ENCODE measurements at places on chromosomes 2 and 18.

GRCh38 chr18:32257084-32257785, 67.4 kb downstream of the MEP1B start:
- DNase-seq, result no peak

DNA sequence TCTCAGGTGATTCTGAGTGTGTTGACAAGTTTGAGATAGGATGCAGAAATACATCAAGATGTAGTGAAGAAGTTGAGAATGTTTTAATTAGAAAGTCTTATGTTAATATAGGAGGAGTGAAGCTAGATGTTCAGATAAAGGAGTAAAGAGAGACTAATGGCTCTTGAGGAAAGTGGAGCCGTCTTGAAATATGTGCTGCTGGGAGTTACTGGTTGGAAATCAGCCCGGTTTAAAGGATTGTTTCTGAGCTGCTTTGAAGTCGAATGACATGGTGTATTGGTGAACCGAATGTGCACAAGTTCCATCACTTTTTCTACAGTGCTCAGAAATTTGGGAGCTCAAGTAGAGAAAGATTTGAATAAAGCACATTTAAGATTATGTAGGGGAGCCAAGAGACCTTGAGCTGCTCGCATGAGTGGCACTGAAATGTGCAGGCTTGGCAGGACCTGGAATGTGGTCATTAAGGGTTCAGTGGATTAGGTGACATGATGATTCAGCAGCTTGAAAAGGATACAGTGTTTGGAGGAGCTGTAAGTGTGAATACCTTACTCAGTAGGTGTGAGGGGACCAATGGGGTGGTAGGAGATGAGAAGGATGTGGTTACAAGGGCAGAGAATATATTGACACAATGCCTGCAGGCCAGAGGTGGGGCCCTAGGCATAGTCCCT, 68.6 kb downstream of the CAB39 start:
- peak; percentile 25 for DNase-seq

DNA sequence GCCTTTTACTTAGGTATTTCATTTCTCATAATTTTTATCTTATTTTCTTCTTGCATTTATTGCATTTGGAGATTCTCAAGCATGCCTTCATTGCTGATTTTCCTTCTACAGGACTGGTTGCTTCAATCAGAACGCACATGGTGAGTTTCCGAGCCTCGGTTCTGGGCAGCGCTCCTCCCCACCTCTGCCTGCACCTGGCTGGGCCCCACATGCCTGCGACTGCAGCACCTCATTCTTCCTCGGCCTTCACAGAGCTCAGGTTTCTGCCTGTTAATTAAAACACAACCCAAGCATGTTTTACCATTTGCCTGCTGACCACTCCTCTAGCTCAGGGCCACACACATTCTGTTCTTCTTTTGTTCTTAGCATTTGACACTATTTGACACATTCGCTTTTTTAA, 398.8 kb downstream of the GALR1 start:
- DNase-seq, result no peak

DNA sequence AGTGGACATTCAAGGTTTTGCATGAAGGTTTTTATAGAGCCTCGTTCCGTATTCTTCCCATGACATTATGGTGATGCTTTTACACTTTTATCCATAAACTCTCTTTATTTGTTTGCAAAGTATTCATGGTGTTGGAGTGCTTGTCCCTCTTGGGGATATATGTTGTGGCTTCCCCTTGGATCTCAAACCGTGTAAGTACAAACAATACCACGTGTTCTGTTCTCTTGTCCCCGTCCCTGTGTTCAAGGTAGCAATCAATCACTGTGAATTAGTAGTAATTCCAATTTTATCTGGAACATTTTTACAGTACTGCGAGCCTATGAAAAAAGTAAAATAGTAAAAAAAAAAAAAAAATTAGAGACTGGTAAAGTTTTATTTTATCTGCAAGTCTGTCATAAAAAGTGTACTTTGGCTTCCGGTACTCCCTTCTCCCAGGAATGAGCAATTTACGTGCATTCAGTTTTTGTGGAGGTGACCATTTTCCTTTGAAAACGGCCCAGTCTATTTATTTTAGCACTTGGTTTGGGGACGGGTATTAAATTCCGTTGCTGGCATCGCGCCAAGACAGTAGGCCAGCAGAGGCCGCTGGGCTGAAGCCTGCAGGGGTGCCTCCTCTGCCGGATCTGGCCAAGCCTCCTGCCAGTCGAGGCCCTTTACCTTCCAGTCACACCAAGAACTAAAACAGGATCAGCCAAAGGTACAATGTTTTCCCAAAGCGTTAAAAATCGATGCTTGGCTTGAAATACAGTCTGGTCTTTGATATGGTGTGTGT, 175.7 kb downstream of the SOCS6 start:
- DNase-seq, result peak; percentile 4

- DNase-seq, result no peak
These were observed 27.4 kb upstream of the TTC32 start for GRCh38 chr2:19929226-19929625.

- peak; percentile 56 for DNase-seq
These were observed 1.8 kb downstream of the SP3 start for GRCh38 chr2:173963323-173963816.

- DNase-seq, result no peak
These were observed 91.0 kb upstream of the CDH19 start for GRCh38 chr18:66694852-66695251.

DNA sequence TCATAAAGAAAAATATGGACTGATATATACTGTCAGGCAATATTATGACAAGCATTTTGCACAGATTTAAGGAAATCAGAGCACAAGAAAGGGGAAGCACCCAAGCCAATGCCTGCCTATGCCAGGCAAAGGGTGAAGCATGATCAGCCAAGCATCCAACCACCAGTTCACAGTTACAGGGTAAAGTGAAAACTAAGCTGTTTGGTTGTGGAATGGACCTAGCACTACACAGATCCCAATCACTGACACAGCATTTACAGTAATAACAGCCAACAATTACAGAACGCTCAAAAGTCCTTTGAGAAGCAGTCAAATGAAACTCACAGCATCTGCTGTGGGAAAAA, 90.3 kb downstream of the SP3 start:
- no peak for DNase-seq

DNA sequence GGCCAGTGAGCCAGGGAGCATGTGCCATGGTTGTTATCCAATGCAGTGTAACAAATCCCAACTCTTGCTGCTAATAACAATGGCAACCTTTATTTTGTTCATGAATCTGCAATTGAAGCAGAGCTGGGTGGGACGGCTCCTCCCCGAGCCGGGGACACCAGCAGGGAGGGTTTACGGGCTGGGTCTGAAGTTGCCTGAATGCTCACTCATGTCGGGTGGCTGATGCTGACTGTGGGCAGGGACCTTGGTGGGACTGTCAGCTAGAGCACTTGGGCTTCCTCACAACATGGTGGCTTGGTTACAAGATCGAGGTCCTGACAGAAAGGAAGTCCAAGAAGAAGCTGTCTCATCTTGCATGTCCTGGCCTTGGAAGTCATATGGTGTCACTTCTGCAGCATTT, 264.5 kb downstream of the NDUFA10 start:
- DNase-seq, result no peak

DNA sequence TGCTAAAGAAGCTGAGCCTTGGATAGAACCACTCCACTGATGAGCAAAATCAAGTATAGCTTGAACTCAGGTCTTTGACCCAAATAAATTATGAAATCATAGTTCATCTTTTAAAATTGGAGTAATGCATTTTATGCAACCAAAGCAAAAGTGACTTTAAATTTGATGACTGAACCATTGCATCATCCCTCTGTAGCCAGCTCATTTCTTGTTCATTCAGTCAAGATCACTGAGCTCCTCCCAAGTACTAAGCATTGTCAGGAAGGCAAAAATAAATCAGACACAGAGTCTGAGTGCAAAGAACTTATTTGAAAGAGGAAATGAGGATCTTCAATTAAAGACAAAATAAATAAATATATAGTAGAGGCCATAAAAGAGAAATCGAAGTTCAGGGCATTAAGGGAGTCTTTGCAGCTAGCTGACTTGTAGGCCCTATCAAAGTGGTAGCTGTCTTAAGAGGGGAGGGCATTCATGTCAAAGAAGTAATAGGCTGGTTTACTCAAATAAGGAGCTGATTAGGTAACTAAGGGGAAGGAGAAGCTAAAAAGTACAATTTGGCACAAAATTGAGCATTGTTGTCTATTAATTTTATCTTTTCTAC, 411.8 kb downstream of the MTX2 start:
- no peak for DNase-seq

GRCh38 chr2:78718024-78718423, 307.5 kb upstream of the REG3G start:
- no peak for DNase-seq

GRCh38 chr2:184507254-184507653, 91.1 kb upstream of the ZNF804A start:
- DNase-seq, result no peak

DNA sequence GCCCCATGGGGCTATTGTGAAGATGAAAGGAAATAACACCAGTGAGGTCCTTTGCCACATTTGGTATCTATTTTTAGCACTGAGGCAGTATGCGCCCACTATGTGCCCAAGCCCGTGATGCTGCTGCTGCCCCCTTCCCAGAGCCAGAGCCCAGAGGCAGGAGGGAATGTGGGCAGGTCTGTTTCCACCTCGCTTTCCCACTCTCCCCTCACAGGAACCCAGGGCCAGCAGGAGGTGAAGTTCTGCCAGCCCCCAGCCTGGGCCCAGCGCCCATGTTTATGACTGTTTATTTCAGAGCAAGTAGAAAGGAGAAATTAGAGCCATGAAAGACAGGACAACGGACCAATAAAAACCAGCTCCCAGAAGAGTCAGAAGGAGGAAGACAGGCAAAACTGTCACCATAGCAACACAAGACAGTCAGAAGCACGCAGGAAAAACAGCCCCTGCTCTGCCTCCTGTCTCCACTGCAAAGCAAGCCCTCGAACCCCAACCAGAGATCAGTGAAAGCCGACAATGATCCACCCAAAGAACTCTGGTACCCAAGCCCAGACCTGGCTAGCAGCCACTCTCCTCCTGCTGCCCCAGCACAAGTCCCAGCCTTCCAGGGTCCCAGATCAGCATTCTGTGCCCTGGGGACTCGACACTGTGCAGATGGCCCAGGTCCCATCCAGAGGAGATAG, 1.4 kb downstream of the CYRIA start:
- DNase-seq, result no peak

DNA sequence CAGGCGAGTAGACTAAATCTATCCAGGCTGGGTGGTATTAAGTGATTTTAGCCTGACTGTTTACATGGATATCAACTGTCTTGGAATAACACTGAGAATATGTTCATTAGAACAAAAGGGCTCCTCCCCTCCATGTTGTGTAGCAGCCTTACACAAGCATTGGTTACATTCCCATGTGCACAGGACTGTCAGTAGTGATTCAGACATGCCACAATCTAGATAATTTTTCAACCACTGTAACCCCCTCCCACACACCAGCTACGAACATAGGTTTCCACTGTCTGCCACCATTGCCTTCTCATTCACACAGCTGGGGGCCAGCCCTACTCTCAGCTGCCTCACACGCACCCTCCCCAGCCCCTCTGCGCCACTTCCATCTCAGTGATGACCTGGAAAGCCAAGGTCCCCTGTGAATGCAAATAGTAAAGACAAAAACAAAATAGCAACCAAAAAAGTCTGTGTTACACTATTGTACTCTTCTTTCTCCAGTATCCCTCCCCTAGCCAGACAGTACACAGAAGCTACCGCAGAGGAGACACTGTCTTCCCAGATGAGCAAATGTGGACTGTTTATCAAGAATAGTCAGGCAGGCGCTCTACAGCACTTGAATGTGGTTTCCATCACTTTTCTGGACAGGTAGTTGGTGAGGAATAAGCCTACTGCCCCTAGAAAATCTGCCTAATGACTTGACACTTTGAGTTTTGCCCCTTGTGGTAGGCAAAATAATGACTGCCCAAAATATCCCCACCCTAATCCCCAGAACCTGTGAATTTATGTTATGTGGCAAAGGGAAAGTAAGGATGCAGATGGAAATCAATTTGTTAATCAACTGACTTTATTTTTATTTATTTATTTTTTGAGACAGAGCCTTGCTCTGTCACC, 27.9 kb upstream of the TYMS start:
- DNase-seq, result no peak

DNA sequence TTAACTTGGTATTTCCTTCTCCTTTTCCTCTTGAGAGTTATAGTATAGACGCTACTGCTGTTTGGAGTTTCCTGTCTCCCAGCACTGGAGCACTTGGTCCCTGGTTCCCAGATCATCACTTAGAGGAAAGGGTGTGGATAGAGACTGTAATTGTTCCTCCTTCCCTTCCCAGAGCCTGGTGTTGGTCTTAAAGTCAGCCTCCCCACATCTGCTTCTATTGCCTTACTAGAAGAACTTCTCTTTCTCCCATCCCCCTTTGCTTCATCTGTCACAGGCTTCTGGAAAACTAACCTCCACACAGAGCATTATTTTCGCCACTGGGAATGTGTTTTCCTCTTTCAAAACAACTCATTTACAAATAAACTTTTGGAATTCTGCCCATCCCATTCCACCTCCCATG, 131.0 kb downstream of the CCDC85A start:
- DNase-seq, result no peak

DNA sequence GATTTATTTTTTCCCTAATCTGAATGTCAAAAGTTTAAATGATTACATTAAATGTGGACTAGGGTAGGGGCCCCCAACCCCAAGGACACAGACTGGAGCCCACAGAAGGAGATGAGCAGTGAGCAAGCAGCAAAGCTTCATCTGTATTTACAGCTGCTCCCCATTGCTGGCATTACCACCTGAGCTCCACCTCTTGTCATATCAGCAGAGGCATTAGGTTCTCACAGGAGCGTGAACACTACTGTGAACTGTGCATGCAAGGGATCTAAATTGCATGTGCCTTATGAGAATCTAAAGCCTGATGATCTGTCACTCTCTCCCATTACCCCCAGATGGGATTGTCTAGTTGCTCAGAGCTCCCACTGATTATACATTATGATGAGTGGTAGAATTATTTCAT, 3.8 kb downstream of the MOB1A start:
- DNase-seq, result no peak

- no peak for DNase-seq
These were observed 159.0 kb downstream of the NYAP2 start for GRCh38 chr2:225558399-225559071.

DNA sequence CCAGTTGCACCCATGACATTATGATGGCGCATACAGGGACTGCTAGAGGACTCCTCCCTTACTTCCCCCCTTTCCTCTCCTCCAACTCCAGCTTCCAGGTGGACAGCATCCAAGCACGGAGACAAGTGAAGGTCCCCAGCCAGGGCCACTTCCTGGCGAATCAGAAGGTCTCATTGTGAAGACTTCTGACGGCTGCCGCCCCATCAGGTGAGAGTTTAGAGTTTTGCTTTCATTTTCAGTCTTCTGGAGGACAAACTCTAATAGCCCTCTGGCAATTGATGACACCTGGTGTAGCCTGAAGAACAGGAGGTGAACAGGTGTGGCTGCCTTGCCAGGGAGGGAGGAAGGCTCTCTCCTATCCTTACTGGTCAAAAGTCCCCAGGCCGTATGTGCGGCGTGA, 77.3 kb upstream of the KCNH7 start:
- DNase-seq, result no peak

All from T follicular helper cell (primary cell).